ENCODE measurements at places on chromosomes 5 and 9.
A peak's percentile ranks its signal among the peaks of the same experiment; 100 is the strongest.

DNA sequence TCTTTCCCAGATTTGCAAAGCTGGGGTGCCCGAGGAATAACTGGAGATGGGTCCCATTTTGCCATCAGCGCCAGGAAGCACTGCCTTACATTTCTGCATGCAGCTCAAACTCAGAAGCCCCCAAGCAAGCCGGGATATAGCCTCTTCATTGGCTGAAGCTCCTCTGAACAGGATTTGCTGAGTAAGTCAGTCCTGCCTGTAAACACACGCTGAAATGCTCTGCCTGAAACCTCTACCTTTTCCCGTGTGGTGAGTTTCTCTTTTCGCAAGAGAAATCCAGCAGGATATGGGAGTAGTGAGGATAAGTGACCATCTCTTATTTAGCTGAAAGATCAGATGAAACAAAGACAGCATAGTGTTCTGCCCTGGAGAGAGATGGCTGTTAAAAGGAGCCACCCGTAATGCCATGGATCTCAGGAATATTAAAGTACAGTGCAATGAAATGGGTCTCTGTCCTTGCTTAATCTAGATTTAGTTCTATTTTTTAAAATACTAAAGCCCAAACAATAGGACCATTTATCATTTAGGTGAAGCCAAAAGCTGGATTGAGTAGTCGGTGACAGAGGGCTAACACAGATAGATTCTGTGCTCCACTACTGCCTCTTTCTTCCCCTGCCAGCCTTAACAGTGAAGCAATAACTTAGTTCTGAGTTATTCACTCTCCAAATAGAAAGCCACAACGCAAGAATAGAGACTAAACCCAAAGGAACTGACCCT lies 177.5 kb upstream of the PPP2R2B start:
- no peak for DNase-seq

GRCh38 chr5:119913425-119913824 lies 284.1 kb downstream of the FAM170A start:
- no peak for DNase-seq

DNA sequence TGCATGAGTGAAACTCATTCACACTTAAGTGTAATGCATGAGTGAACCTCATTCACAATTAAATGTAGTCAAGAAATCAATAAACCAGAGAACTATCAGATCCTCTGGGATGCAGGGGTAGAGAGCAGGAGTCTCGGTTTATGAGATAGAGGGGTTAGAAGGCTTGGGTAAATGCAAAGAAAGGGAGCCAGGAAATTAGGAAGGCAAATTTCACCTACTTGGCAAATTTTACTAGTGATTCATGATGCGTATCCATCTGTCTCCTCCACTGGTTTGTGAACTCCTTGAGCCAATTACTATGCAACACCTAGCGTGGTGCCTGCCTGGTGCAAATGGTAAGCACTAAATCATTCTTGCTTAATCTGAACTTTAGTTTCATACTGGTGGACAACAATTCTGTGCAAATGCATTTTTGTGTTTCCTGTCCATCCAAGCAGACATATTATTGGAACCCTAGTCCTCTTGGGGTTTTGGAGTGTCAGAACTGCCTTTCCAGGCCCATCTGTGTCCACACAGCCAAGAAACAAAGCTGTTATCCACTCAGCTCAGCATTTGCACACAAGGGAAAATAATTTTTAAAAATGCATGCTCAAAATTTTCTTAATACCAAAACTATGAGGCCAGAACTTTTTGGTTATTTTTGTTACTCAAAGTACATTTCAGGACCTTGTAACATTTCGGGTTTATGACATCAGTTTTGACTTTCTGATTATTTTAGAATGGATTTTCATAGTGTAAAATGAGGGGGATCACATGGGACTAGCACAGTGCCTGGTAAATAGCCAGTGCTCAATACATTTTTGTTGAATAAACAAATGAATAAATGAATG lies 5.2 kb downstream of the HAPLN1 start:
- DNase-seq: no peak

GRCh38 chr5:33800241-33800950 lies 91.4 kb downstream of the ADAMTS12 start:
- DNase-seq: no peak

- no peak for DNase-seq
Measured at GRCh38 chr5:32390819-32391591, 53.5 kb downstream of the ZFR start.

DNA sequence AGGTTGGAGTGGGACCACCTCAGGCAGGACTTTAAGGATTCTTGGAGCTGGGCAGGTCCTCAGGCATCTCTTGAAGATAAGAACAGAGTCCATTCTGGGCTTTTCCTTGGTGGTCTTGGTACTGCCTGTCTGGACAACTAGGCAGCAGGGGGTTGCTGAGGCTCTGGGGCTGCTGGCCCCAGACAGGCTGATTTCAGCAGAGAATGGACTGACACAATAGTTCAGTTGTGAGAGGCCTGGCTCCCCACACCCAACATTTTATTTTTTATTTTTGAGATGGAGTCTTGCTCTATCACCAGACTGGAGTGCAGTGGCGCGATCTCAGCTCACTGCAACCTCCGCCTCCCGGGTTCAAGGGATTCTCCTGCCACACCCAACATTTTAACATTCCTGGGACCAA lies 4.6 kb downstream of the ANGPTL2 start:
- no peak for DNase-seq

GRCh38 chr5:92309336-92309991 lies 926.3 kb upstream of the ARRDC3 start:
- DNase-seq: peak; percentile 26

GRCh38 chr5:139951296-139951924 lies 91.7 kb downstream of the NRG2 start:
- DNase-seq: no peak

DNA sequence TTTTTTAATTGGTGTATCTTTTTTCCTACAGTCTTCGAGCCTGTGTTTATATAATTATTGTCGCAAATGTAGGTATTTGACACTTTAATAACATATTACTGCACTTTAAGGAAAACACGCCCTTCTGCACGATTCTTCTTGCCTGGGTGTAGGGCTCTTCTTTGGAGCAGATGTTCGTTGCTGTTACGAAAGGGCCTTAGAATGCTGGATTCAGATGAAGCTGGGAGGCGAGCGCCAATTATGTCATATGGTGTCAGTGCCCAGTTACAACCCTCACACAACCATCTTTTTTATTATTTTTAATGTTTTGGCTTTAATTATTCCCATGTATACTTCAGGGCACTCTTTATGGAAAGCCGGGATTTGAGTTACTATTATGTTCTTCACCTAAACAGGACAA lies 553.0 kb downstream of the EBF1 start:
- no peak for DNase-seq

- DNase-seq: no peak
Measured at GRCh38 chr5:140408750-140409241, 7.2 kb downstream of the ANKHD1 start.

- DNase-seq: no peak
Measured at GRCh38 chr9:95461448-95462248, 55.1 kb downstream of the PTCH1 start.

- DNase-seq: no peak
Measured at GRCh38 chr9:27379311-27380251, 82.6 kb upstream of the EQTN start.

GRCh38 chr5:149341876-149342275 lies 3.4 kb upstream of the GRPEL2 start:
- no peak for DNase-seq

DNA sequence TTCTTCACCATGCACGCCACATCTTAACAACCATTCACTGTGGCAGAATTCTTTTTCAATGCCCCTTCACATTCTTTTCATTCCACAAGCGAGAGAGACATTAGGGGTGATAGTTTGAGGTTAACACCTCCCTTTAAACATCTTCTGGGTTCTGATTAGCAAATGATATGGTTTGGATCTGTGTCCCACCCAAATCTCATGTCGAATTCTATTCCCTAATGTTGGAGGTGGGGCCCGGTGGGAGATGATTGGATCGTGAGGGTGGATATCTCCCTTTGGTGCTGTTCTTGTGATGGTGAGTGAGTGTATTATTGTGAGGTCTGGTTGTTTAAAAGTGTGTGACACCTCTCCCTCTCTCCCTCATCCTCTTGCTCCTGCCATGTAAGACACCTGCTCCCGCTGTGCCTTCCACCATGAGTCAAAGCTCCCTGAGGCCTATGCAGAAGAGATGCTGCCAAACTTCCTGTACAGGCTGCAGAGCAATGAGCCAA lies 46.1 kb upstream of the RAI14 start:
- DNase-seq: no peak

DNA sequence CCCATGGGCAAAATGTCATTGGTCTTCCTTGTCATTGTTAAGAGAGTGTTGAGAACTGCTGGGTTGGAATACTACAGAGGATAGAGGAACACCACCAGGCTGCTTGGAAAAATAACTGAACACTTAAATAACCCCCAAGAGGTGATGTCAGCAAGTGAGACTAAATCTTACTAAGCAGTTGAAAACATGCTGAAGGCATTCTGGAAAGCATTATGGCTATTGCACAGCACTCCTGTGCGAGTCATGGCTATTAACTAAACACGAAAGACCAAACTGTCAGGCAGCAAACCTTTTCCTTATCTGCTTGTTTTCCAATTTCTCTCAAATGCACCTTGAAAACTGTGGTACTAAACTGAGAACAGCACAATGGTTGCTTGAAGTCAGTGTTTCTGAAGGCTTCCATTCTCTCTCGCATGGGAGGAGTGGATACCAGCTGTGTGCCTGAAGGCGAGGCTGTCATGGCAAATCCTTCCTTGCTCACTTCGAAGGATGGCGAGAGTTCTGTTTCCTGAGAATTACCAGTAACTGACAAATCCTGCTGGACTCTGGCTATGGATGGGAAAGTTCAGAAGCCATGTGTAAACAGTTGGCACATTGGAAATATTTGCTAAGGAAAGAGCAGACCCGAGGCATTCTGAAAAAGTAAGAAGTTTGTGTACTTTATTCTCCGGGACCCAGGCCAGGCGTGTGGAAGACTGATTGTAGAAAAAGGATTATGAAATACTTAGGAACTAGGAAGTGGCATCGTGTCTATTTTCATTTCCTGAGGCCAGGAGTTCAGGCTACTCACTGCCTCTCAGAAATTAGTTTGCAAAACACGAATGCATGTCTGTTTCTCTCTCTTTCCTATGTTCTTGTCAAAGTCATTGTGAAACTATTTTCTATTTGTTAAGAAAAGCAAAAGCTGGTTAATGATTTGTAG lies 182.1 kb downstream of the DMRT2 start:
- DNase-seq: no peak

- peak; percentile 16 for DNase-seq
Measured at GRCh38 chr9:109010746-109011145, 2.6 kb downstream of the CTNNAL1 start.

DNA sequence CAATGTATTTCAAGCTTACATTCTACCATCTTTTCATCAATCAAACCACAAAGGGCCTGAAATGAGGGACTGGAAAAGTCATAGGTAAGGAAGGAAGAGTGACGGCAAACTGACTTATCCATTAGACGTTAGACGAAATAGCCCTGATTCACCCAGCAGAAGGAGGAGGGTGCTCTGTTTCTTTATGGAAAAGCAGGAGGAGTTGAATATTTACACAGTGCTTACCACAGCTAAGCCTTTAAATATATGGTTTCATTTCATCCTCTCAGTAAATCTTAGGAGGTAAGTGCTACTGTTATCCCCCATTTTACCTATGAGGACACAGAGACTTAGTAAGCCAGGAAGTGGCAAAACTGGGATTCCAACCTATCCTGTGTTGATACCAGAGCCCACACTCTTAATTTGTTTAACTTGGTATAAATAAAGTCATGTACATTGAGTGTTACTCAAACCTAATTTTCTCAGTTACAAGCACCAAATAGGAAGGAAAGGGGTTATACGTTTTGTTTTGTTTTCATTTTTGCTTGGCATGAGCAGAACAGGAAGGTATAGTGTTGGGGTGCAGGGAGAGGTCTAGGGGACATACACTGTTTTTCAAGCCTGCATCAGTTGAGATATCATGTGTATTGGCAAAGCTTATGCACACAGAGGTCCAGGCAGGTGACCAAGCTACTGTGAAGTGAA lies 98.1 kb upstream of the IFNK start:
- DNase-seq: no peak

DNA sequence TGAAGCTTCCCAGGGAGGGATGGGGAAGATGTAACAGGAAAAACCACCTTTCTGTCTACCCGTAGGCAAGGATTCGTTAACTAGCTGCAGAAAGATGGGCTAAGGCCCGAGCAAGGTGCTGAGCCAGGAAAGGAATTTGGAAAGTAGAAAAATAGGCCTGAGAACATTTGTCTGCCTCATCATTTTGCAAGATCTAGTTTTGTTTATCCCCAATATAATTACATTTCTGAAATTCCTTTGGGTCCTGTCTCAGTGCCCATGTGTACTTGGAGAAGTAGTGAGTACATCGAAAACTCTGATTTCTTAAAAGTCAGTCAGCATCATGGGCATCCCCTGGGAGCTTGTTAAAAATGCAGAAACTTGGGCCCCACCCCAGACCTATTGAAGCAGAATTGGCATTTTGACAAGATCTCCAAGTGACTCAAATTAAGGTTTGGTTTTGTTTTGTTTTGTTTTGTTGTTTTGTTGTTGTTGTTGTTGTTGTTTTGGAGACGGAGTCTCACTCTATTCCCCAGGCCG lies 52.1 kb upstream of the CEMIP2 start:
- no peak for DNase-seq

DNA sequence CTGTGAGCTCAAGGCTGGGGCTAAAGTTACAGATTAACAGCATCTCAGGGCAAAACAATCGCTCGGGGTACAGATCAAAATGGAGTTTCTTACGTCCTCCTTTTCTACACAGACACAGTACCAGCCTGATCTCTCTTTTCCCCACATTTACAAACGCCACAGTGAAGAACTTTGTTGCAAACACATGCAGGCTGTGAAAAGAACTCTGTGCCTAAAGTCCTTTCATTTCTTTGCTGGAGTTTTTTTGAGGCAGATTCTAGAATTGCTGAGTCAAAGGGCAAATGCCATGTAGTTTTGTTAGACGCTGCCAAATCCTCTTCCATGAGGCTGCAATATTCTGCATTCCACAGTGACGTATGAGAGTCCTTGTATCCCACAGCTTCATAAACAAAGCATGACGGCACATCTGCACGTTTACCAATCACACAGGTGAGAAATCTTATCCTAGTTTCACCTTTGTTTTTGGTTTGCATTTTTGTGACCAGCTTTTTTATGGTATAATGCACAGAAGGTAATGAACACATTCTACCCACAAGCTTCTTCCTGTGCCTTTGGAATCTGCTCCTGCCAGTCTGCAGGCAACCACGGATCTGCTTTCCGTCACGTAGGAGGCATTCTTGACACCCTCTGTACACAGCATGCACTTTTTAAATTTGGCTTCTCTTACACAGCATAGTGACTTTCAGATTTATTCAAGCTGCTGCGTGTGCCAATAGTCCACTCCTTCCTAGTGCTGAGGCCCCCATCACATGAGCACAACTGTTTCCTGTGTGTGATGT lies 44.6 kb upstream of the LPCAT1 start:
- DNase-seq: no peak

DNA sequence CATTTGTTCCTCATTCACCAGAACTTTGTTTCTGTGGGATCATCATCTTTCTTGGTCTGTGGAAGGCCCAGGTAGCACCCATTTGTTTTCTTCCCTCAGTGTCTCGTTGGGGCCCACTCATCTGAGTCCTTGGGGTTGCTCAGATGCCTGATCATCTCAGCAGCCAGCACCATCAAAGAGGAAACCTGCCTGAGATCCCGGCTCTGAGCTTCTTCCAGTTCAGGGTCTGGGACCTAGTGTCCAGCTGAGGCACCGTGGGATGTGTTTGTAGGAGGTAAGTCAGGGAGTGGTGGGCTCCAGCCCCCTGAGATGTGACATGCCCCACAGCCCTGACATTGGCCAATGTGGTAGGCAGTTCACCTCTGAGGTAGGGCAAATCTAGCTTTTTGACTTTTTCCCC lies 9.4 kb upstream of the CD180 start:
- no peak for DNase-seq

Measured in KBM-7 (cell line).